ENCODE measurements at places on chromosomes 7 and 10.

DNA sequence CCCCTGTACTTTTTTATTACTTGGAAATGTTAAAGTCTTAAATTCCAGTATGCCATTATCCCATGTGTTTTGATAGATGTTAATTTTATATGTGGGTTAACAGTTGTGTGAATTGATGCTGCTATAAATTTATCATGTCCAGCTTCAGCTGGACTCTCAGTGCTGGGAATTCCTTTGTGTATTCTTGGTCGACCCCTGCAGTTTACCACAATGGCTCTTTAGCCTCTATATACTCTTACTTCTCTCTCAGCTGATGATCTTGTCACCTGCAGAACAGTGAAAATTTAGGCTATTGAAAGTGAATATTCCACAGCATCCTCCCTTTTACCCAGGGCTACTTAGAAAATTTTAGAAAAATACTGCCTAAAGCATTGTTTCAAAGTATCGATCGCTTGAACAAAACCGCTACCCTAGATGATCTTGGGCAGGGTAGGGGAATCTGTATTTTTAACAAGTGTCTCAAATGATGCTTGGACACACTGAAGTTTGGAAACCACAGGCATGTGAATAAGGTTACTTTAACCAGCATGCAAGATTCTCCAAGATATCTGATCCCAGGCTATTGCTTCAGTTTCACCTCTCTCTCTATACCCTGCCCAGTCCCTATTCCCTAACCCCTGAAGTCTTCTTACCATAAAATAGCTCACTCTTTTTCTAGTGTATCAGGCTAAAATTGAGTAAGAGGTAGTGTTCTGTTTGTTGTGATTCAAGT lies 25.4 kb downstream of the LCOR start:
- no peaks in the 10 kb centered on the region for H3K36me3 ChIP-seq
- peaks cover 8% of the 10 kb centered on the region for H3K4me1 ChIP-seq
- H3K4me3 ChIP-seq: no peak overlapping the region

DNA sequence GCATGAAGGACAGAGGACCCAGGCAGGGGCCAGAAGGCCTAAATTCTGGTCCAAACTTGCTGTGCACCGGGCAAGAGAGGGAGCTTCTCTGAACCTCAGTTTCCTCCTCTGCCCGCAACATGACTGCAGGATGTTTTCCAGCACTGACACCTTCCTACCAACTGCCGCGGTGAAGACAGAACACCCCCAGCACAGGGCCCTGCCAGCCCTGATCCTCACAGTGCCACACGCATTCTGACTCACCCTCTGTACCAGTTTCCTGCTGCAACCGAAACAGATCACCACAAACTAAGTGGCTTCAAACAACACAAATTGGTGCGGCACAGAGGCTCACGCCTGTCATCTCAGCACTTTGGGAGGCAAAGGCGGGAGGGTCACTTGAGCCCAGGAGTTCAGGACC lies 18.1 kb downstream of the MAD1L1 start:
- H3K4me3 ChIP-seq: no peak overlapping the region
- no peaks in the 10 kb centered on the region for H3K27me3 ChIP-seq
- no peaks in the 10 kb centered on the region for H3K4me1 ChIP-seq
- DNase-seq: no peak
- H3K36me3 ChIP-seq: no peaks in the 10 kb centered on the region

GRCh38 chr10:102870221-102870620 lies 951 bp downstream of the AS3MT start:
- no peaks in the 10 kb centered on the region for H3K36me3 ChIP-seq
- no peak overlapping the region for H3K27ac ChIP-seq
- H3K4me1 ChIP-seq: peaks cover 2% of the 10 kb centered on the region
- peak overlapping the region; percentile 61 for H3K4me3 ChIP-seq
- no peak for DNase-seq
- H3K27me3 ChIP-seq: no peaks in the 10 kb centered on the region

DNA sequence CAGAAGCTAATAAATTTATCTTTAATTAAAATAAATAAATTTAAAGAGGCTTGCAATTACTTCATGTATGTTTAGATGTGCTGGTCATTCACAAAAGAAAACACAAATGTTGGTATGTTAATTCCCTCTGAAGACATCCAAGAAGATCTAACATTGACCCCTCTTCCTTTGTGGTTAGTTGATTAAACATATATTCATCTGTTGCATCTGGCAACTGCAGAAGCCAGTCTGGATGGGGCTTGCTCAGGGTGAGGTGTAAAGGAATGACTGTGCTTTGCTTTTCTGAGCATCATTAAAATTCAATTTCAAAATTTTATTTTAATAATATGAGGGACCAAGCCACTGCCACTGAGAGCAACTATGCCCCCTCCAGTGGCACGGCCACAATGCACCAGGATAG lies 36.4 kb upstream of the FERD3L start:
- H3K27ac ChIP-seq: no peak overlapping the region
- H3K27me3 ChIP-seq: no peaks in the 10 kb centered on the region
- H3K4me1 ChIP-seq: no peaks in the 10 kb centered on the region

- peak; percentile 11 for DNase-seq
- H3K4me1 ChIP-seq: no peaks in the 10 kb centered on the region
- H3K36me3 ChIP-seq: no peaks in the 10 kb centered on the region
- H3K4me3 ChIP-seq: no peak overlapping the region
- no peak overlapping the region for H3K27ac ChIP-seq
Observed at GRCh38 chr7:17769918-17770317, 170.4 kb downstream of the SNX13 start.

DNA sequence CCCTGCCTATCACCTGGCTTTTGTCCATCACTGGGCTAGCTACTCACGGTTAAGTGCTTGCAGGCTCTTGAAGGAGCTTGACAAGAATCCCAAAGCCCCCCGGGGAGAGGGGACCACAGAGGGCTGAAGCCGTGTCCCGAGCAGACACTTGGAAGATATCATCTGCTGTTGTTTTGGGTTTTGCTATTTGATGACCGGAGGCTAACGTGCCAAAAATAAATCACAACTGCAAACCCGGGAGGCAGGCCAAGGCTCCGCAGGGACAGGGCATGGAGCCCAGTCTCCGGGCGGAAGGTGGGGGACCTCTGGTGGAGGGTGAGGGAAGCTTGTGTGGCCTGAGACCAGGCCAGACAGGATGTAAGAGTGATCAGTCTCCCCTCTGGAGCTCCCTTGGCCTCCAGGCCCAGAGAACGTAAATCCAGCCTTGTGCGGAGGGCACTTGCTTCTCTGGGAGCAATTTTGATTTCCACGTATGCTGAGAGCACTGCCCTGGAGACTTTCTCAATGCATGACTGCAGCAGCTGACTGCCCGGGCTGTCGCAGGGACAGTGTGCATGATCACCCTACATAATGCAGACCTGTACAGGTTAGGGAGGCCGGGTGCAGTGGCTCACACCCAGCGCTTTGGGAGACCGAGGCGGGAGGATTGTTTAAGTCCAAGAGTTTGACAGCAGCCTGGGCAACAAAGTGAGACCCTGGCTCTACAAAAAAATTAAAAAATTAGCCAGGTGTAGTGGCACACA lies at the start of gene PHKG1:
PHKG1 (minus strand) TSS at position 164 of the 743 bp plus-strand sequence. CDS start 4,011 bp downstream, outside the sequence.
- H3K4me1 ChIP-seq: peaks cover 13% of the 10 kb centered on the region
- no peaks in the 10 kb centered on the region for H3K27me3 ChIP-seq
- no peak within 1 kb of the TSS for H3K4me3 ChIP-seq
- peak within 1 kb of the TSS; percentile 26 for H3K27ac ChIP-seq
- no peaks in the 10 kb centered on the region for H3K36me3 ChIP-seq

- no peak for DNase-seq
- H3K27ac ChIP-seq: no peak overlapping the region
- no peaks in the 10 kb centered on the region for H3K4me1 ChIP-seq
- H3K4me3 ChIP-seq: no peak overlapping the region
- no peaks in the 10 kb centered on the region for H3K27me3 ChIP-seq
Observed at GRCh38 chr7:49398236-49398635, 375.2 kb upstream of the VWC2 start.

- no peaks in the 10 kb centered on the region for H3K36me3 ChIP-seq
- no peak overlapping the region for H3K27ac ChIP-seq
- DNase-seq: no peak
- H3K4me3 ChIP-seq: no peak overlapping the region
Observed at GRCh38 chr10:3848775-3849635, 64.0 kb upstream of the KLF6 start.

GRCh38 chr10:5775685-5776084 lies 37.5 kb downstream of the GDI2 start:
- no peaks in the 10 kb centered on the region for H3K36me3 ChIP-seq
- DNase-seq: no peak
- no peaks in the 10 kb centered on the region for H3K27me3 ChIP-seq
- H3K4me1 ChIP-seq: peaks cover 14% of the 10 kb centered on the region
- H3K4me3 ChIP-seq: no peak overlapping the region

GRCh38 chr10:72015841-72016240 lies 51.6 kb downstream of the CHST3 start:
- H3K4me3 ChIP-seq: no peak overlapping the region
- no peak overlapping the region for H3K27ac ChIP-seq
- no peaks in the 10 kb centered on the region for H3K27me3 ChIP-seq
- H3K4me1 ChIP-seq: peaks cover 35% of the 10 kb centered on the region
- no peak for DNase-seq

- H3K36me3 ChIP-seq: no peaks in the 10 kb centered on the region
- no peak overlapping the region for H3K27ac ChIP-seq
- H3K4me3 ChIP-seq: no peak overlapping the region
- no peak for DNase-seq
Observed at GRCh38 chr10:52946486-52946885, 173.9 kb upstream of the MBL2 start.

DNA sequence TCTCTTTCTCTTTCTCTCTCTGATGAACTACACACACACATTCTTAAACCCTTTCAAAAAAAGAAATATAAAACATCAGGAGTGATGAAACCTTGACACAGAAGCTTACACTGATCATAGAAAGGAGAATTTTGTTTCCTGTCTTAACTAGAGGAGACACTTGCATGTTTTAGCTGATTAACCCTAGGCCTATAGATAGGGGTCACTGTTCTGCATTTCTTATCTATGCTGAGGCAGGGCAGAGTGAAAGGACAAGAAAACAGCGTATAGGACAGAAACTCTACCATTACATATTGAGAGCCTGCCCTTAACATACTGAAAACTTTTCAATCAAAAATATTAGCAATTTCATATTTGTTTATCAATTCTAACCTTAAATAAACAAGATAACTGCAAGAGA lies 680.6 kb upstream of the MBL2 start:
- no peak for DNase-seq
- H3K36me3 ChIP-seq: no peaks in the 10 kb centered on the region
- no peaks in the 10 kb centered on the region for H3K4me1 ChIP-seq
- H3K4me3 ChIP-seq: no peak overlapping the region
- no peak overlapping the region for H3K27ac ChIP-seq
- no peaks in the 10 kb centered on the region for H3K27me3 ChIP-seq

- no peaks in the 10 kb centered on the region for H3K36me3 ChIP-seq
- no peak overlapping the region for H3K27ac ChIP-seq
- DNase-seq: peak; percentile 12
- peaks cover 2% of the 10 kb centered on the region for H3K4me1 ChIP-seq
Observed at GRCh38 chr10:131738396-131738735, 162.4 kb upstream of the PPP2R2D start.

DNA sequence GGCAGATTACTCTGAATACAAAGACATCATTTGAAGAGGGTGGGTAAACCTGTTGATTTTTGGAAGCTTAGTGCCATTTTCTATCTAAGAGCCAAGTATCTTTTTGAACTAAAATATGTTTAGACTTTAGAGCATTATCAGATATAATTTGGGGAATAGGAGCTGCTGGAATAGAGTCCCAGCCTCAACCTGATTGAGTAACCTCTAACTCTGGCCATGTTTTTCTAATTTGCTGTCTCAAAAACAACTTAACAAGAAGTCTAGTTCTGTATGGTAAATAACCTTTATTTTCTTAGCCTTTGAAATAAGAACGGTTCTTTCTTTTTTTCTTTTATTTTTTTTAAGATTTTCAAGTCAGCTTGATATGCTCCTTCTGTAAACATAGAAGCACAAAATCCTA lies 224.5 kb downstream of the DYNC1I1 start:
- DNase-seq: no peak
- H3K36me3 ChIP-seq: no peaks in the 10 kb centered on the region

DNA sequence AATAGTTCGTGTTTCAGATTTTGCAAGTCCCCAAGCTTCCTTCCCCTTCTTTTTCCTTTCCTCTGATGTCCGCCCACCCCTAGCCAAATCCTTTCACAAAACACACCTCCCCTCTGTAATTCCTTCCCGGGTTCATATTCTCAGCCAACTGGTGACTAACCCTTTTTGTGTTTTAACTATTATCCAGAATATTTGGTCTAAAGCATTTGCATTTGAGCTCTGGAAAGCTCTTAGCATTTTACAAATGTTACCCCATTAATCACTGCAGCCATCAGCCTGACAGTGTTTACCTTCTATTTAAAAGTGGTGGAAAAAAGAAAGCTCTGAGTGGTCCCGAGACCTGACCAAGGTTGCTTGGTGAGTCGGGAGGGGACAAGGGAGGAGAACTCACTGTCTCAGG lies 139.0 kb downstream of the CREB5 start:
- H3K27me3 ChIP-seq: no peaks in the 10 kb centered on the region
- H3K4me3 ChIP-seq: no peak overlapping the region
- H3K36me3 ChIP-seq: no peaks in the 10 kb centered on the region
- no peak overlapping the region for H3K27ac ChIP-seq
- no peak for DNase-seq

DNA sequence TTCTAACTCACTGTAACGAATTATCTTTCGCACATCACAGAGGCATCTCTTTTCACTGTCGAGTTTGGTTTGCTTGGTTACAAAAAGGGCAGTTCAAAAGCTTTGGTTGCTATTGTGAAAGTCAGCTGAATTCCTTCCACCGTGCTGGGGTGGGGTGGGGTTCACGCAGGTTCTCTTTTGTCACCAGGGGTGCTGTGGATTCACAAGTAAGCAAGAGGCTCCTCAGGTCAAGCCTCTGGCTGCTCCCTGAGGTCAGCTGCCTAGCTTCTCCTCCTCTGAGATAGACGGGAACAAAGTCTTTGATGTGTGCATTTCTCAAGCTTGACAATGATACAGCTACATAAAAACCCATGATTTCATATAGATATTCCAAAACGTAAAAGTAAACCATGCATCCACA lies 47.7 kb downstream of the EGFR start:
- H3K27ac ChIP-seq: peak overlapping the region; percentile 6
- no peak for DNase-seq
- no peaks in the 10 kb centered on the region for H3K36me3 ChIP-seq
- no peaks in the 10 kb centered on the region for H3K27me3 ChIP-seq
- H3K4me1 ChIP-seq: peaks cover 27% of the 10 kb centered on the region

DNA sequence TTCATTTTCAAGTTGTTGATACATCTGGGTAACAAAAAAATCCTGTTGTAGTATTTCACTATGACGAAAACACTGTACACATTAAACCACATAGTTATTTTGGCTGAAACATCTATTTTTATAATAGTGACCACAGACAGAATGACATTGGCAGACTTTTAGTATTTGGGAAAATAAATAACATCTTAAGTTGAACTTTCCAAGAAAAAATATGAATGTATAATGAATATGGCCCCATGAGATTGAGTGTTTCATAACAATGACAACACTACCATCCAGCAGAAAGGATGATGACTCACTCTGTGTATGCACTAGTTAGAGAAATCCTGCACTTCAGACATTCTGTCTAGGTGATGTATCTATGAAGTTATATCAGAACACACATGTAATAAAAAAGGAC lies 118.1 kb downstream of the SEMA3D start:
- H3K27me3 ChIP-seq: no peaks in the 10 kb centered on the region
- H3K27ac ChIP-seq: no peak overlapping the region
- no peaks in the 10 kb centered on the region for H3K4me1 ChIP-seq
- H3K36me3 ChIP-seq: no peaks in the 10 kb centered on the region
- DNase-seq: no peak

GRCh38 chr7:55489552-55489951 lies 82.8 kb downstream of the VOPP1 start:
- no peaks in the 10 kb centered on the region for H3K27me3 ChIP-seq
- no peaks in the 10 kb centered on the region for H3K36me3 ChIP-seq
- H3K4me3 ChIP-seq: no peak overlapping the region
- no peak overlapping the region for H3K27ac ChIP-seq

GRCh38 chr7:123204206-123204835 lies 4.6 kb upstream of the SLC13A1 start:
- no peaks in the 10 kb centered on the region for H3K4me1 ChIP-seq
- no peaks in the 10 kb centered on the region for H3K36me3 ChIP-seq
- no peak overlapping the region for H3K4me3 ChIP-seq
- no peak overlapping the region for H3K27ac ChIP-seq
- no peak for DNase-seq
